NCI-H2107 (cell line): ENCODE measurements at places on chromosomes 12 and 14.

DNA sequence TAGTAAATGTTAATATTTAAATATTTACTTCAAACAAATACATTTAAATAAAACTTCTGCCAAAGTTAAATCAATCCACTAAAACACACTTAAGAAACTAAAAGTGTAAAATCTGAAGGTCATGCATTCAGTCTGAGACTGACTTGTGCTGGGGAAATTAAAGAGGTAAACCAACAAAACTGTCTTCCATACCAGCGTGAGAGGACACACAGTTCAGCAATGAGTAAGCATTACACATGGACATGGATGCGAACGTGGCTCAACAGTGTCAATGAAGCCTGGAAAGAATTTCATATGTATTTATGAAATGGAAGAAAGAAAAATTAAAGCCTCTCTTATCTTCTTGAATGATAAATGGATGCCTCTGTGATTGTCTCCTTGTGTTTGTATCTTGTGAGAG lies 1052.3 kb downstream of the AACS start:
- DNase-seq: no peak

- DNase-seq: no peak
Observed at GRCh38 chr12:68403296-68403695, 71.1 kb upstream of the MDM1 start.

DNA sequence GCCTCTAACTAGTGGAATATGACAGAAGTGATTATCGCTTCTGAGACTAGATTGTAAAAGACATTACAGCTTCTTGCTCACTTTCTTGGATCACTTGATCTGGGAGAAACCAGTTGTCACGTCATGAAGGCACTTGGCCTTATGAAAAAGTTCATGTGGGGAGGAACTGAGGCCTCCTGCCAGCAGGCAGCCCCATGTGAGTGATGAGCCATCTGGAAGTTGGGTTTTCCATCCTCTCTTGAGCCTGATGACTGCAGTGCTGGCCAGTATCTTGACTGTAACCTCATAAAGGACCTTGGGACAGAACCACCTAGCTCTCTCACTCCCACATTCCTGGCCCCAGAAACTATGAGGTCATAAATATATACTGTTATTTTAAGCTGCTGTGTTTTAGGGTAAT lies 28.0 kb downstream of the TTLL5 start:
- no peak for DNase-seq

GRCh38 chr14:60215520-60216420 lies 33.3 kb upstream of the PPM1A start:
- no peak for DNase-seq

- no peak for DNase-seq
Observed at GRCh38 chr14:97283426-97283825, 486.2 kb downstream of the VRK1 start.

- DNase-seq: no peak
Observed at GRCh38 chr12:48084841-48085460, 20.9 kb downstream of the SENP1 start.
